ENCODE measurements at places on chromosomes 3 and 15.

DNA sequence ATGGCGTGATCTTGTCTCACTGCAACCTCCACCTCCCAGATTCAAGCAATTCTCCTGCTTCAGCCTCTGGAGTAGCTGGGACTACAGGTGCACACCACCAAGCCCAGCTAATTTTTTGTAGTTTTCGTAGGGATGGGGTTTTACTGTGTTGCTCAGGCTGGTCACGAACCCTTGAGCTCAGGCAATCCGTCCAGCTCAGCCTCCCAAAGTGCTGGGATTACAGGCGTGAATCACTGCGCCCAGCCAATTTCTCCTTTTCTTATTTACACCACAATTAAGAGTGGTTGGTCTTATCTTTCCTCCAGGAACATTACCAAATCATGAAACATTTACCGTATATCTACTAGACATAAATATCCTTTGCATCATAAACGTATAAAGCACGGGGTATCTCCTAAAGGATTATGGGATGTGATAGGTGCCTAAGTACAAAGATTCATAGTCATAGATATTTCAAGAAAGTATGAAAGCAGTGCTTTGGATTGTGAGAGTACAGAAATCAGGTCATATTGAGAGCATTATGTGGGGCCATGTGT is 194.5 kb downstream of the RBMS3 start:
- DNase-seq: no peak

- DNase-seq: no peak
Measured at GRCh38 chr3:120410541-120410940, 40.3 kb downstream of the FSTL1 start.

DNA sequence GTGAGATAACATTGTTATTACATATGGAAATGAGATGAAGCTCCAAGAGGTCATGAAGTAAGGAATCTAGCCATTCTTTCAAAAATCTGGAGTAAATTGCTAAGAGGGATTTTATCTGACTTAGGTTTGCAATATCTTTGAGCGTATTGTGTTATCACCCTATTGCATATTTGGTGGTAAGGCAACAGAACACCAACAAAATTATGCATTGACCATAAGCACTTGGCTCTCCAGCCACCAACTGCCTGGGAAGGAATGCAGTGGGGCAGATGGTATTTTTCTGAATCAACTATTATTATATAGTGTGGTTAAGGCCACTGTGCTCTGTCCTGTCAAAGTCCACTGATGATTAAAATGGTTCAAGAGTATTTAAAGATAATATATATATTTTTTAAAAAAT is 287.9 kb upstream of the SEMA6D start:
- no peak for DNase-seq

DNA sequence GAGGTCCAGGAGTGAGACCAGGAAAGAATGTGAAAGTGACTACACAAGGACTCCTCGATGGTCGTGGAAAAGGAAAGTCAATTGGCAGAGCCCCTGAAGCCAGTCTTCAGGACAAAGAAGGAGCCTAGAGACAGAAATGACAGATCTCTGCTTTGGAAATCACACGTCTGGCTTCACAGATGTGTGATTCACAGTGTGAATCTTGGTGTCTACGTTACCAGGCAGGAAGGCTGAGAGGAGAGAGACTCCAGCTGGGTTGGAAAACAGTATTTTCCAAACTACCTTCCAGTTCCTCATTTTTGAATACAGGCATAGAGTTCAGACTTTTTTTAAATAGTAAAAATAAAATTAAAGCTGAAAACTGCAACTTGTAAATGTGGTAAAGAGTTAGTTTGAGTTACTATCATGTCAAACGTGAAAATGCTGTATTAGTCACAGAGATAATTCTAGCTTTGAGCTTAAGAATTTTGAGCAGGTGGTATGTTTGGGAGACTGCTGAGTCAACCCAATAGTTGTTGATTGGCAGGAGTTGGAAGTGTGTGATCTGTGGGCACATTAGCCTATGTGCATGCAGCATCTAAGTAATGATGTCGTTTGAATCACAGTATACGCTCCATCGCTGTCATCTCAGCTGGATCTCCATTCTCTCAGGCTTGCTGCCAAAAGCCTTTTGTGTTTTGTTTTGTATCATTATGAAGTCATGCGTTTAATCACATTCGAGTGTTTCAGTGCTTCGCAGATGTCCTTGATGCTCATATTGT is 6.0 kb downstream of the CCR2 start:
- peak; percentile 30 for DNase-seq

- DNase-seq: no peak
Measured at GRCh38 chr15:42148808-42149492, 7.5 kb downstream of the PLA2G4F start.

GRCh38 chr3:129758306-129758705 is 135.2 kb downstream of the TMCC1 start:
- DNase-seq: no peak
